Pulmonary artery endothelial cell (primary cell): ENCODE measurements at places on chromosomes 7 and 10. TPM values are rescaled to one million over a fixed set of nuclear protein-coding genes. Genes with fewer than 3 reads are reported as not detected.
A peak's percentile ranks its signal among the peaks of the same experiment; 100 is the strongest.

The PKD2L1 gene
- total RNA-seq = not detected in 2 replicates

DNA sequence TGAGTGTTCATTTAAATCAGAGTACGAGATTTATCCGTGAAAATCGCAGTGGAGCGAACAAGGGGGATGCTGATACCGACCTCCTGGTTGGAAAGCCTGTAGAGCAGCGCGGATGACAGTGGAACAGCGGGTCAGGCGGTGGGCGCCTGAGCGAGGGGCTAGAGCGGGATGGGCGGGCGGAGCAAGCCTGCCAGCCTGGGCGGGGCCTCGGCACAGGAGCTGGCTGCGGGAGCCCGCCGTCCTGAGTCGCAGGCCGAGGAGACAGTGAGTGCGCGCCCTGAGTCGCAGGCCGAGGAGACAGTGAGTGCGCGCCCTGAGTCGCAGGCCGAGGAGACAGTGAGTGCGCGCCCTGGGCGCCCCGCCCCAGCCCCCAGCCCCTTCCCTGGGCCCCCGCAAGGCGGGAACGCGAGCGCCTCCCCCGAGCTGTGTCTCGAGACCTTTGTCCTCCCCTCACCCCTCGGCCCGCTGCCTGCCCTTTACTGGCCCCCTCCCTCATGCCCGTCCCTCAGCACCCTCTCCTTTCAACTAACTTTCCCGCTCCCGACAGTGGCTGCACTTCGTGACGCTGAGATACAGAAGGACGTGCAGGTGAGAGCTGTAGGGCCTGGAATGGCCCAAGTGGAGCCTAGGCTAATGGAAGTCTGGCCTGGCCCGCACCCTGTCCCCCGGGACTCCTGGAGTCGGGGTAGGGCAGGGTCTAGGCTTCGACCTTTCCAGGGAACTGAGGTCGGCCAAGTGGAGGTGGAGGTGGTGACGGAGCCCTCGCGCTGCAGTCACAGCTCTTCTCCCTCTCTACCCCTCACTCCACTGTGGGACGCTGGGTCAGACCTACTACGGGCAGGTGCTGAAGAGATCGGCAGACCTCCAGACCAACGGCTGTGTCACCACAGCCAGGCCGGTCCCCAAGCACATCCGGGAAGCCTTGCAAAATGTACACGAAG lies at the start of gene AS3MT:
Gene AS3MT, plus strand, starts transcription at position 213 of the 941 bp plus-strand sequence. Its CDS starts 123 bp downstream, at position 336.
- no peak for DNase-seq

The GPC2 gene
- total RNA-seq = 2.2 and 4.1 TPM in 2 replicates

The TRPV5 gene
- not detected in 2 replicates for total RNA-seq

The GPR26 gene
- not detected in 2 replicates for total RNA-seq

GRCh38 chr7:20229646-20230500 lies 12.7 kb upstream of the MACC1 start:
- peak; percentile 91 for DNase-seq

DNA sequence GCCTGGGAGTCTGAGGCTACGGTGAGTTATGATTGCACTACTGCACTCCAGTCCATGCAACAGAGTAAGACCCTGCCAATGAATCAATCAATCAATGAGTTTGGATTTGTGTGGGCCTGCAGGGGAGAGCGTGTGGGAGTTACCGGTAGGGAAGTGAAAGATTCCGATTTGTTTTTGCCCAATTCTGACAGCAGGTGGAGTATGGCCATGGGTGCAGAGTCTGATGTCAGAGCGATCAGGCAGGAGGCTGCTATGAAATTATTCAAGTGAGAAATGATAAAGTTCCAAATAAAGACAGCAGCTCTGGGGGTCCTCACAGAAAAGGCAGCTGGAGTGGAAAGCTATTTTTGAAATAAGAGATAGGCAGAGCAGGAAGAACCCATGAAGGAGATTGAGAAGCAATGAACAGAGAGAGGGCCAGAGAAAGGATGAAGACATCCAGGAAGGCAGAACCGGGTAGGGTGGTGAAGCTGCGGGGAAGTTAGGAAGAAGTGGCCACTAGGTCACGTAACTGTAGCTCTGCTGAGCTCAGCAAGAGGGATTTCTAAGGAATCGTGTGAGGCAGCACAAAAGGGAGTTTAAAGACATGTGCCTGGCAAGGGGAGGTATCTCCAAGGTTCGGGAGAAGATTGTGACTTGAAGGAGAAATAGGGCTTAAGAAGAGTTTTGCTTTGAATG lies 93.7 kb upstream of the NMT2 start:
- DNase-seq = no peak

The FAM237B gene
- total RNA-seq = not detected in 2 replicates

DNA sequence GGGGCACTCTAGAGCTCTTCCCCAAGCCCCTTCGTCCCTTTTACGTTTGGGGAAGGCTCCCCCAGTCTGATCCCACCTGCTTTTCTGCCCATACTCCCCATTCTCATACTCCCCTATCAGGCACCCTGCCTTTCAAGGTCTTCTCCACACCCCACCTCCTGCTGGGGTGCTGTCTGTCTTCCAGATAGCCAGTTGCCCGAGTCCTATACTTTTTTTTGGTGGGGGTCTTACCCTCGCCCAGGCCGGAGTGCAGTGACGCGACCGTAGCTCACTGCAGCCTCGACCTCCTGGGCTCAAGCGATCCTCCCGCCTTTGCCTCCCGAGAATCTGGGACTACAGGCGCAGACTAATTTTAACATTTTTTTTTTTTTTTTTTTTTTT lies 775 bp upstream of the ABHD11 start:
- DNase-seq = no peak

DNA sequence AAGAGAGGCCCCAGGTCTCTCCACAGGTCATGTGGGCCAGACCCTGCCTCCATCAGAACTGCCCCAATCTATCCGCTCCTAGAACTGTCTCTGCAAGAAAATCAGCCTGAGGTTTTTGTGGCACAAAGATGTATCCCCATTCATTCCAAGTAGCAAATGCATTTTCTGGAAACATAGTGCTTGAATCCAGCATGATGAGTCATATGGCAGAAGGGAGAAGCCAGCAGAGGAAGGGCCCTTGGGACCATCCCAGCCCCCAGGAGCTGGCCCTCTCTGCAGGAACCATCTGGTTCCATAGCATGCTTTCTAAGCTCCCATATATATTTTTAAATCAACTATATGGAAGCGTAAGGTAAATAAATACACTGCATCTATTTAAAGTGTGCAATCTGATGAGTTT lies 563.2 kb downstream of the GALNT17 start:
- no peak for DNase-seq
